ENCODE measurements at places on chromosomes 12 and 14.

GRCh38 chr12:22164139-22164538 lies 118.1 kb downstream of the CMAS start:
- no peak for DNase-seq

DNA sequence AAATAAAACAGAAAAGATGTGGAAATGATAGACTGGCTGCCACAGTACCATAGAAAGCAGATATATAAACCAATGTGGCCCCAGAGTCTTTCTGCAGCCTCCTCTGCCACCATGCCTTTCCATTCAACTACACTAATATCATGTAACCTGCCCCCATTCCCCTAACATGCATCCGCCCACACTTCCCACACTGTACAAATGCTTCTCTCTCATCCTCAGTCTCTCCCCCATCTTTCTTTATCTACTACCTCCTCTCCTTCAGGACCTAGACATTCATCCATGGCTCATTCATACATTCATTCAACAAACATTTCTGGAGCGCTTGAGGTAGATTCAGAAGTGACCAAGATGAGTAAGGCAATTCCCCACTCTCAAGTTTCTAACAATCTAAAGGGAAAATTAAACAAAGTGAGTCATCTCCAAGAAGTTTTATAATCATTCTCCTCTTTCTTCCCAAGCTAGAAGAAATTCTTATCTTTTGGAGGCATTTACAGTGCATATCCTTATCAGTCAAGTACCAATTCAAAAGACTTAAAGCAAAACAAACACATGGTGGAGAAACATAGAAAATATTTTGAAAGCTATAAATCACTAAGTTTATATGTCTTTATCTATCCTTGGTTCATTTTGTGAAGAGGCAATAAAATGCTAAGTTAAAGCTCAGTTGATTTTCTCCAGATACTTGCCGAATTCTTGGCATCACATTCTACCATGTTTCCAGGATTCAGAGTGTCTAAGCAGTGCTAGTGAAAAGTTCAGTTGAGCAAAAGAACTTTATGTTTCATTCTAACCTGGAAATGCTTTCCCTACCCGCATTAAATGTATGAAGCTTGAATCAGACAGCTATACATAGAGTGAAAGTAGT lies 70.5 kb upstream of the FRMD6 start:
- DNase-seq = no peak

DNA sequence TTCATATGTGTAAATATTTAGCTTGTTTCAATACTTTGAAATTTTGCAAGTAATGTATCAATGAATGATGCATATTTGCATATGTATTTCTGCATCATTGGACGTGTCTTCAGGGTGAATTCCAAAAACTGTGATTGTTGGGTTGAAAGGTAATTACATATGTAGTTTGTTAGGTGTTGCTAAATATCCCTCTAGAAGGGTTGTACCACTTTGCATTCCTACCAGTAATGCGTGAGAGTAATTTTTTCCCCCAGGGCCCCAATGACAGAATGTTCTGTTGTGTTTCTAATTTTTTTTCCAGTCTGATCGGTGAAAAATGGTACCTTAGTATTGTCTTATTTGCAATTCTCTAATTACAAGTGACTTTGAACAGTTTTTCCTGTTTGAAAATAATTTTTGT lies 408.9 kb downstream of the NAV3 start:
- no peak for DNase-seq

- no peak for DNase-seq
Measured at GRCh38 chr14:65287264-65288131, 125.0 kb upstream of the FUT8 start.

DNA sequence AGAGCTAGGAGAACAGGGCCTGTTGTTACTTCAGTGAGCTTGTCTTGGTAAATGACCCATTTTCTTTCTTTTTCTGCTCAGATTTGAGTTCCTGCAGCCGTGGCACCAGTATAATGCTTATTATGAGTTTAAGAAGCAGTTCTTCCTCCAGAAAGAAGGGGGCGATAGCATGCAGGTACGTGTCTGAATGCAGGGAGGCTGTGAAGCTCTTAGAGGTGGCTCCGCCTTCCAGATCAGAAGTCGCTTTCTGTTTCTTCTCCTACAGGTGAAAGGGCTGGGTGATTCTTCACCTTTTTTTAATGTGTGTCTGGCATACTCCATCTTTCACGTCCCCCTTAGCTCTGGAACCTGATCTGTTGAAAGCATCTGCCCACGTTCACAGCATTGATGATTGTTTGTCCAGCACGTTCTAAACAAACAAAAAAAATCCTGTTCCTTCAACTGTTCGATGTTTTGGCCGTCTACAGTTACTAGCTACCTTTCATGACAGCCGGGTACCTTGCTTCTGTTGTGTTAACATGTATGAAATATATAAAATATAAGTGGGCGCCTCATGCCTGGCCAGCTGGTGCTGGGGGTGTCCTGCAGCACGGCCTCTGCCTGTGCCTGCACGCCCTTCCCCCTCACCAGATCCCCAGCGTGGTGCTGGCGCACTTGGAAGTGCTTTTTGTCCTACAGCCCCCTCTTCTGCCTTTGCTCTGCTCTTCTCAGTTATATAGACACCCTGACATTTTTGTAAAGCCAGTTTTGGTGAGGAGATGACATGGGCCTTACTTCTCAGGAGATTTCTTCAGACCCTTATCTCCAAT lies 44.6 kb downstream of the SFSWAP start:
- peak; percentile 58 for DNase-seq

Measured in WERI-Rb-1 (cell line).